ENCODE measurements at places on chromosomes 7 and 10.

DNA sequence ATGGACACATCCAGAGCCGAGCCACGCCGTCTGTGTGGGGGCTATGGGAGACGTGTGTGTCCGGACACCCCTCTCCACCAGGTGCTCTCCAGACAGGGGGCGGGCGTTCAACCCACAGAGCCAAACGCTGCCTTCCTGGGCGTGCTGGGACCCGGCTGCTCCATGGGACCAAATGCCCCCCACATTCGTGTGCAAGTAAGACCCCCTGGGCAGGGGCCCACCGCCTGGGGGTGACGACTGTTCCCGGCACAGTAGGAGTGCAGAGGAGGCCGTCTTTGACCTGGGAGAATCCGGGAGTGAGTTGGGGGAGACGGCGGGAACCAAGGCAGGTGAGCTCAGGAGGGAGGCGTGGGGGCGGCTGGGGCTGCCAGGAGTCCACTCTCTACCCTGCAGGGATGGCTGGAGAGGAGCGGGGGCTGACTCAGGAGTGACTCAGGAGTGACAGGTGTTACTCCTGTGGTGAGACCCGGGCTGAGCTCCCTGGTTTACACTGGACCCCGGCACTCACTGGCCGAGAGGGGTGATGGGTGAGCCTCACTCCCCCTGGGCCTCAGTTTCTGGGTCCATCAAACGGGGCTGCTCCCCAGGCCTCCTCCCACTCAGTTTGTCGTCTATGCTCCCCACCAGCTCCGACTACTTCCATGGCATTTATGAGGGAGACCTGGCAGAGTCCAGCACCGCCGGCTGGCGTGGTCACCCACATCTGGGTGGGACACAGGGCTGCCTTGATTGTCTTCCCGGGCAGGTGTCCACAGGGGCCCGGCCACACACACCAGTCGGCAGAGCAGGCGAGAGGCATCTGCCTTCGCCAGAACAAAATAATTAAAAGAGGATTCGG is 95.0 kb downstream of the MICALL2 start:
- no peak for DNase-seq

DNA sequence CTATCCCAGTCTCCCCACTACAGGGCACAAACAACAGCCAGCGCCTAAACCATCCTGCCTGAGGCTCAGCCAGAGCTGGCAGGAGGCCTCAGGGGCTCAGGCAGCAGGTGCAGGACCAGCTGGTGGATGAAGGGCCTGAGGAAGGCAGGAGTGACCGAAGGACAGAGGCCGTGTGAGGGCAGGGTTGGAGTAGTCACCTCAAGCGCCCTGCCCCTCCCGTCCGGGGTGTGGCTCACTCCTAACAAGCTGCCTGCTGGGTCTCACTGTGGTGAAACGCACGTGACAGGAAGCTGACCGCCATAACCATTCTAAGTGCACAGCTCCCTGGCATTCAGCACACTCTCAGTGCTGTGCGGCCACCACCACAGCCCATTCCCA is 281.1 kb downstream of the ELFN1 start:
- DNase-seq: peak; percentile 9

DNA sequence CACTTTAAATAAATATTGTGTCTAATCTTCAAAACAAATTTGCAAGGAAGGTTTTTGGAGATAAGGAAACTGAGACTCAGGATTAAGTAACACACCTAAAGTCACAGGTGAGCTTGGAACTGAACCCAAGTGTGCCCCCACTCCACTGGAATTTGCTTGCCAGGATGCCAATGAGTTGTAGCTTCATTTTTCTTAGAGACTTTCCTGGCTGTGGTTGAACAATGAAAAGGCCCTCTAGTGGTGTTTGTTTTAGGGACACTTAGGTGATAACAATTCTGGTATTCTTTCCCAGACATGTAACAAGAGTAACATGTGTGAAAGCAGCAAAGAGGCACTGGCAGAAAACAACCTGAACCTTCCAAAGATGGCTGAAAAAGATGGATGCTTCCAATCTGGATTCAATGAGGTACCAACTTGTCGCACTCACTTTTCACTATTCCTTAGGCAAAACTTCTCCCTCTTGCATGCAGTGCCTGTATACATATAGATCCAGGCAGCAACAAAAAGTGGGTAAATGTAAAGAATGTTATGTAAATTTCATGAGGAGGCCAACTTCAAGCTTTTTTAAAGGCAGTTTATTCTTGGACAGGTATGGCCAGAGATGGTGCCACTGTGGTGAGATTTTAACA is 1.5 kb downstream of the IL6 start:
- no peak for DNase-seq

DNA sequence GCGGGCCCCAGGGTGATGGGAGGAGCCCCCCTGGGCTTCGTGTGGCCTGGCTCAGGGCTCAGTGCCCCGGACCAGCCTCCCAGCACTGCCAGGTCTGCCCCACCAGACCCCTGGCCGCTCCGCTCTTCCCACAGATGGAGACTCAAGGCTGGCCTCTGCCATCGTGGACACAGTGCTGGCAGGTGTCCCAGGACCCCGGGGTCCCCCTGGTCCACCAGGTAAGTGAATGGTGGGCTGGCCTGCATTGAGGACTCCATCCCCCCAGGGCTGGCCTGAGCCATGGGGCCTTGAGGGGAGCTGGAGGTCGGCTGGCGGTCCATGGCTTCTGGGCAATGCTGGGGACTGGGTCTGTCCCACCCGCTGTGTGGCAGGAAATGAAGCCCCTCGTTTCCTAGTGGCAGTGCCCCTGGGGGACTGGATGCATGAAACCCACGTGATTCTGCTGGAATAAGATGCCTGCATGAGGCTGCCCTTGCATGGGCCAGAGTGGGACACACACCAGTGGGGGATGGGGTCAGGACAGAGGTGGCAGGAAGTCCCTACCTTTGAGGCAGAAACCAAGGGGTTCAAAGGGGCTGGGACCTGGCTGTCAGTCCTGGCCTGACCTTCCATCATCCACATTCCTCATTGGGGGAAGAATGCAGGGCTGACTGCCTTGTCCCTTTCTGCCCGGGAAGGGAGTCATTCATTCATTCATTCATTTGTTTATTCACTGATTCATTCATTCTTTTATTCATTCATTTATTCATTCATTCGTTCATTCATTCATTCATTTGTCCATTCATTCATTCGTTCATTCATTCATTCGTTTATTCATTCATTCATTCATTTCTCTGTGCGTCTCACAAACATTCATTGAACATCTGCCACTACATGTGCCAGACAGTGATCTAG is 81.8 kb downstream of the MYL10 start:
- DNase-seq: no peak

DNA sequence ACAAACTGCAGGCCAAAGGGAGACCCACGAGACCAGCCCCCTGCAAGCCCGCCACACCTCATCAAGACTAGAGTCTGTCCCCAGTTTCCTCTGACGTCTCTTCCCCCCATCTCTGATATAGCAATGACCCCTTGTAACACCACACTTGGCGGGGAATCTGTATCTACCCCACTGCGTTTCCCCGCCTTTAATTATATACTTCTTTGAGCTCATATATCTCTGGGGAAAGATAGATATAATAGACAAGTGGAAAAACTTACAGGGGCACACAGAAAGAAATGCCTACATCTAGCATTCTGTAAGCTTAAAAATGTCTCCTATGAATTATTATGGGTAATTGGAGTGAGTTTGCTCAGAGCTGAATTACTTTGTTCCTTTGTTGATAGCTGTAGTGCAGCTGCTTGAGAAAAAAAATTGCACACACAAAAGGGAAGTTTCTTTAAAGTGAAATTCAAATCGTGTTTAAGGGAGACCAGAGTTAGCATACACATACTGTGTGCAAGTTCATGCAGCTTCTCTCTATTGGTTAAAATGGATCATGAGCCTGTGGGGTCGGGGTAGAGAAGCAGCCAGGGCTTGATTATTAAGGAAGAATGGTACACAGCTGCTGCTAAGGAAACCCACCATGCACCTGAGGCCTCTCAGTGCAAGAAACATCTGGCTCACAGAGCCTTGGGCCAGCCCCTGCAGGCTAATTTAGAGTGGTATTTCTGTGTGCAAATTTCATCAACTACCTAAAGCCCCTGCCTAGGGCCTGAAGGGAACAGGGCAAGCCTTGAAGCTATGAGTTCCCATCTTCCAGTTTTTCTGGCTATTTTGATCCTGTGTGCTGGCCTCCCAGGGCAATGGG is 32.5 kb downstream of the CDCA7L start:
- no peak for DNase-seq

DNA sequence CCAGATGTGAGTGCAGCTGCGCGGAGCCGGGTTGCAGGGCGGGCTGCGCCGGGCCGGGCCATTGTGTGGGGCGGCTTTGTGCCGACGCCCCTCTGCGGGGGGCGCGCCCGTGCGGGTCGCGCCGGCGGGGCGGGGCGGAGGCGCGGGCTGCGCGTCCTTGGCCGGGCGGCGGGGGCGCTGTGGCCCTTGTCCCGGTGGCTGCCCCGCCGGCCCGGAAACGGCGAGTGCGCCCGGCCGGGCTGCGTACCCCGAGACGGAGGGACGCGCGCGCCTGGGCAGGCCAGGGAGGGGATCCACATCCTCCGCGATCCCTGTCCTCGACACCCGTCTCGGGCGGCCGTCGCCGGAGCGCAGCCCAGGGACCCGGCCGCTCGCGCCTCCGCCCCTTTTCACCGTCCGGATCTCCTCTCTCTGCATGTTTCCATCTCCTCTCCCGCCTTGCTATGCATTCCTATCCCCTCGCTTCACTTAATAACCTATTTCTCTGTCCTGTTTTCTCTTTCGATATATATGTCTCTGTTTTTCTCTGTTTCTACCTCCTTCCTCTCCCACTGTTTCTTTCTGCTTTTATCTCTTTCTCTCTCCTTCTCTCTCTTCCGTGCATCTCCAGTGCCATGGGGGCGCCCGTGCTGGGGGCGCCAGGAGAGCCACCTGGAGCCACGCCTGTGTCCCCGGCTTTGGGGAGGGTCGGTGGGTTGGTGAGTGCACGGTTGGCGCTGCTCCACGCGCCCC is 765 bp downstream of the PFKFB3 start:
- peak; percentile 32 for DNase-seq

GRCh38 chr7:155805826-155806095 is 6.5 kb downstream of the SHH start:
- no peak for DNase-seq

GRCh38 chr10:14032406-14032998 is 298.2 kb downstream of the FRMD4A start:
- DNase-seq: peak; percentile 28

GRCh38 chr10:116385311-116385710 is 42.3 kb upstream of the PNLIPRP3 start:
- DNase-seq: no peak

GRCh38 chr10:129192344-129193128 is 274.5 kb upstream of the MGMT start:
- no peak for DNase-seq

DNA sequence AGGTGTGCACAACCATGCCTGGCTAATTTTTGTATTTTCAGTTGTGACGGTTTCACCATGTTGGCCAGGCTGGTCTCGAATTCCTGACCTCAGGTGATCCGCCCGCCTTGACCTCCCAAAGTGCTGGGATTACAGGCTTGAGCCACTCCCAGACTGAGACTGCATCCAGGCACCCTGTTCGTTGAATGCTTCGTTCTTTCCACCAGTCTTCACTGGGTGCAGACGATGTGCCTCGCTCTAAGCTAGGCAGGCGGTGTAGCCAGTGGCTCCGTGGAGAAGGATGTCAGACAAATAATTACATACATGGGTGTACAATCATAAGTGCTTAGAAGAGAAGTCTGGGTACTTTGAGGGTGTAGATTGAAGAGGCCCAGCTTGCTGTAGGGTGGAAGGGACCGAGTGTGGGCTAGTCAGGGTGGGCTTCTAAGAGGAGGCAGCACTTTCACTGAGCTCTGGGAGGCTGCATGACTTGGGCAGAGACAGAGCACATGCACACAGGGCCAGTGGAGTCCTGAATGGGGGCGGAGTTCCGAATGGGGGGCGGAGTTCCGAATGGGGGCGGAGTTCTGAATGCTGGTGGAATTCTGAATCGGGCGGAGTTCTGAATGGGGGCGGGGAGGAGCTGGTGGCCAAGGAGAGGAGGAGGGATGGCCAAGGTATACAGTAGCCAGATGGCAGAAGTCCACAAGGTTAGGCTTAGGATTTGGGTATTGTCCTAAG is 74.3 kb downstream of the COL26A1 start:
- DNase-seq: no peak

Data from stimulated activated CD8-positive, alpha-beta memory T cell treated with anti-CD3 and anti-CD28 coated beads, Interleukin-7, amount 100 ng/mL, for 1 hour (primary cell).